ENCODE measurements at places on chromosomes 6 and 20.

DNA sequence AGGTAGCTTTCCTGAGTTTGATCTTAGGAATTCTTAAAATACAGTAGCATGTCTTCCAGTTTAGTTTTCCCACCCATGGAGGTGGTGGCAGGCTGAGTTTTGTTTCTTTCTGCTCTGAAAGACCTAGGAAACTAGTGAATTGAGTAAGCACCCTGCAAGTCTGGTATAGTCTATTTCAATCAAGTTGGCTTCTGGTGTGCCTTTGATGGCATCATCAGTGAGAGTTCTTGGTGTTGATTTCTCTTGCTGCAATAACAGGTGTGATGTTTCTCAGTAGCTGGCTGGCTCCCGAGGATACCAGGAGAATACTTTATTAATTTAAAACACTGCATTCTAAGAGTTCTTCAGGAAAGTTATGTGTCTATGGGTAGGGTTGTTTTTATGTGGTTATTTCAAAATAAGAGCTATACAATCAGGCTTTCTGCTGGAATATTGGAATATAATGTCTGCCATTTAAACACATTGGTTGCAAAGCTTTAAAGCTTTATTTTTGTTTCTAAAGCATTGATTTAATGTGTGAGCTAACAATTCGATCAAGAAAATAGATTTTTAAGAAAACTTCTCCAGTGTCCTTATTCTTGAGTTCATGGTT, 19.0 kb downstream of the VAPB start:
- no peak for DNase-seq

- DNase-seq, result no peak
Measured at GRCh38 chr6:119890470-119890869, 540.9 kb upstream of the MAN1A1 start.

DNA sequence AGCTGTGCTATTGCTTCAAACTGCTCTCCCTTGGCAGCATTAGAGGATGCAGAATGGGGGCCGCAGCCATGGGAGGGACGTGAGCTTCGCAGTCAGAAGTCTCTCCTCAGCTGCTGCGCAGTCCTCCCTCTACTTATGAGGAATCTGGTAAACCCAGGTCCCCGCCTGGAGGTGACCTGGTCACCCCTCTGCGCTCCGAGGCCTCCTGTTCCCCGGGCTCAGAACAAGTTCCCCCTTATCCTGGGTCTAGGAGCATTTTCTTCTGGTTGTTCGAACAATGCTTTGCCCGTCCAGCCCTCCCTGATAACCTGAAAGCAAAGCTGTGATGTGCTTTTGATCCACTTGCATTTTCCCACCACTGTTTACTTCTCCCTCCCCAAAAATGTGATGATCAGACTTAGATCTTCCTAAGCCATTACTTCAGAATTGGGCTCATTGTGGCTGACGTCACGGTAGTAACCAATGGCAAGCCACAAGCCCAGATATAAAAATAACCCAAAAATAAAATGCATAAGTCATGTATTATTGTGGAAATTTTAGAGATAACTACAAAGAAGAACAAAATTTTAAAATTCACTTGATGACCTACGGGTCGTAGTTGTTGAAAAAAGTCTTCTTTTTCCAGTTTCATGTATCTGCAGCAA, 80.7 kb downstream of the SERAC1 start:
- no peak for DNase-seq

- DNase-seq, result no peak
Measured at GRCh38 chr6:92989656-92990055, 429.7 kb downstream of the EPHA7 start.

DNA sequence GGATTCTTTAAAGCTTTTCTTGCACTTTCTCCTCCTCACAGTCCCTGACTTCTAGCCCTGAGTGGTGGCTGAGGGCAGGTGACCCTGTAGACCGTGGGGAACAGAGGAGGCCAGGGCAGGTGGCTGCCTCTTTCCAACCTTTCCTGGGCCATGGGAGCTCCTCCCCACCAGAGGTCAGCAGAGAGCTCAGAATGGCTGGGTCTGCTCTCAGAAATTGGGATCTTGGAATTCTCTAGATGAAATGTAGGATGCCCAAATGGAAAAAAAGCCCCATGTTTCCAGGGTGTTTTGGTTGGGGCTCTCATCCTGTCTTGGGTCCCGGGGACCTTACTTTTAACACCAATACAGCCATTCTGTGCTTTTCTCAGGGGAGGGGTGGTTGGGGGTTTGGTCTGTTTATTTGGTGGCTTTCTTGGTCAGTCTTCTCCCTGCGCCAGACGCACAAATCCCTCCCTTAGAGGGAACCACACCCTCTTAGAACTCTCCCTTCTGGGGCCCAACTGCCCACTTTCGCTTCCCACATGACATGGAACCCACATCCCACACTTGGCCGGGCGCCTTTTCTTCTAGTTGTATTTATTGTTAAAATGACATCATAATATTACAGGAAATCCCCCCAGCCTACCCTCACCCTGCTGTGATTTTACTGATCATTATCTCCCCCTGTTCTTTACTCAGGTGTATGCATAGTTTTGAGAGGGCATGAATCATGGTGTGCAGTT, 17.9 kb downstream of the GNAS start:
- no peak for DNase-seq

DNA sequence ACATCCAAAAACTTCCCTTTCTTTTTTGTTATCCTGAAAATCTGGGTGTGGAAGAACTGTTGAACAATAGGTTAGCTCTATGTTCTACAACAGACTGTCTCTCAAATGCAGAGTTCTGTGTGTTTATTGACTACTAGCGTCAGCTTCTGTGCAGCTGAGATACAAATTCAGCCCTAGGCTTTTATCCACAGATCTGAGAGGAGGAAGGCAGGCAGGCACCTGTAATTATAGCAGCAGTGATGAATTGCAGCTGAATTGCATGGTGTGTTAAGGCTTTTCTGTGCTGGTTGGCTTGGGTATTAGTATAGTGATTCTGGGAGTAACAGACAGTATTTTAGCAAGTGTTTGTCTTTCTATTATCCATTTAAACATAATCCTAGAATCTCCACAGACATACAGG, 24.4 kb downstream of the GRIK2 start:
- no peak for DNase-seq

GRCh38 chr20:59565768-59566461, 38.4 kb upstream of the PHACTR3 start:
- DNase-seq, result no peak

DNA sequence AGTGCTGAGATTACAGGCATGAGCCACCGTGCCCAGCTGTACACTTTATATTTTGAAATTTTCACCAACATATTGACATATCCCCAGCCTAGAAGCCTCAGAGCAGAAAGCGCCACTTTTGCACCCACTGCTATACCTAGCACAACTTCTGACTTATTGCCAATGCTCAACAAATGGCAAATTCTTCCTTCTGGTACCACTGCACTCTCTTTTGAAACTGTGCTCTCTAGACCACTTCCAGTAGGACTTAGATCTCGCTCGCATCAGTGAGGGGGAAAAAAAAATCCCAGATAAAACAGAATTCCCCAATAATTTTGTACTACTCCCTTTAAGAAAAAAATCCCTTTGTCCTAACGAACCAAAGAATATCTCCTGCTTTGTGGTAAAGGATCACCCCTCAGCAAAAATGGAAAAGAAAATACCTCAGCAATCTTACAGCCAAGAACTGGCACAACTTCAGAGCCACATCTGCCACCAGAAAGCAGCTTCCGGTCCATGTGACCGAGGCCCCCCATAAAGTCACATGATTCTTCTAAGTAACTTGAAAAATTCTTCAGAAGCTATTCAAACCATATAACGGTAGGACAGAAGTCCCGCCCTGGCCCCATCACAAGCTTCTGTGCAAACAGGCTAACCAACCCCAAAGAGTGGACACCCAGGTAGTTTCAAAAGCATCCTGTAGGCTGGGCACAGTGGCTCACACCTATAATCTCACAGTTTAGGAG, 18.5 kb upstream of the IL17F start:
- DNase-seq, result no peak

DNA sequence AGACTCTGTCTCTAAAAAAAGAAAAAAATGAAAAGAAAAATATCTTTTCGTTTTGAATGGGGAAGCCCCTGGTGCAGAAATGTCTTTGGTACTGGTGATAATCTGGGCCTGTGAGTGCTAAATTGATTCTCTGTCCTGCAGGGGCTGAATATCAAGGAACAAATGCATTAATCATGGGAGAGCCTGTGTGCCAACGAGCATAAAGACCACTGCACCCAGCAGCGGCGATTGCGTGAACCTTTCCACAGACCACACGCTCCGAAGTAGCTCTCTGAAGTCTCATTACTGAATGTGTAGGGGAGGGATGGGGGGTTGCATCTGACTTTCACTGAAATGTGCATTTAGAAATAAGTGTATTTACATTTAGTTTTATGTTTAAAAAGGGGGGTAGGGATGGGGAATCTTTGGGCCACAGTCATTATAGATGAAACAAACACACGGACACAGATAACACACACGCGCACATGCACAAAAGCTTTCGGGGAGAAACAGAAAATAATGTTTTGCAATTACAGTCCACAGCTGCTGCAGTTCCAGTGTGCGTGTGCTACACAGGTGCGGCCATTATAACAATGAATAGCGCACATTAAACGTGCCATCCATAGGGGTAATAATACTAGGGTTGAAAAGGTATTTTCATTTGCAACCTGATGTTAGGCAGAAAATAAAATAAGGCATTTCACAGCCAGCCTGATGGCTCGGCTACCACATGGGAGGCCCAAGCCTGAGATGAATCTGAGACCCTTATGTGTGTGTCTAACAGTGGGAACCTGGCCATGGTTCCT, 154.0 kb downstream of the MBOAT1 start:
- no peak for DNase-seq

DNA sequence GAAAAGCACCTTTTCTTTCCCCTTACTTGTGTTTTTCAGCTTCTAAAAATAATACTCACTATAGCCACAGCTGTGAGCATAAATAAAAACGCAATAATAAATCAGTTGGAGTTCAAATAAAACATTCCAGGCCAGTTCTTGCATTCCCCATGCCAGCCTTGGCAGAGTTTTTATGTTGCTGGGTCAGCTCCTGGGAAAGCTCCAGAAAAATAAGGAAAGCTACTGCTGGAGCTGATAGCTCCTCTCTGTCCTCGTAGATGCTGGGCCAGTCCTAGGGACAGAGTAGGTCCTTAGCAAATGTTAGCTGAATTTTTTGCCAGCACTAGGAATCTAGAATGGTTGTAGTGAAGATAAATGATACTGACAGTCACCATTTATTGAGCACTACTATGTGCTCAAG, 389.0 kb upstream of the SYNCRIP start:
- DNase-seq, result no peak

DNA sequence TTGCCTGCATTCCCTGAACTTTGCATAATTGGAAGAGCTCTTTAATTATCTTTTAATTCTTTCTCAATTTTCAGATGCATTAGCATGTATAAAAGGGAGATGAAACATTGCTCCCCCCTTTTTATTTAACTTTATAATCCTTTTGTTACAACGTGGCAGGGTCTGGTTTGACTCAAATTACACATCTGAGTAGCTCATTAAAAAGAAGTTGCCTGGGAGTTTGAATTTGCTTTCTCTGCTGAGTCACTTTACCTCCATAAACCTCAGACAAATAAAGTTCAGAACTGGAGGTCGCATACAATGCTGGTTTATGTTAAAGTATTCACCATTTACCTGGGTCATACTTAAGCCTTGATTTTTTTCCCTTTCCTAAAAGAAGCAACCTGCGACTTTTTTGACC, 495.2 kb downstream of the PREX1 start:
- no peak for DNase-seq

DNA sequence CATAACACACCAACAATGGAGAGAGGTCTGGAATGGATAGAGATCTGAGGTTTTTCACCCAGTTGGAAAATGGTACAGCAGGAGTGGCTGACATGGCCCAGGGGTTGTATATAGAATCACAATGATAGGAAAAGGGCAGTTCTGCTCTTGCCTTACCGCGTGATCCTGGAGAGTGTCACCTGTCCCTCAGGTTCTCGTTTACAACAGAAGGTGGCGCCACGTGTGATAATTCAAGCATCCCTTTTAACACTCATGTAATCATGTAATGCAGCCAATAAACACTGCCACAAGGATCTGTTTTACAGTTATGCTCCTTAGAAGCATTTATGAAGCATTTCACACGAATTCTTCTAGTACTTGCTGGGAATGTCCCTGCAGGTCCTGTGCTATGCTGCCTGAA, 12.9 kb upstream of the WFDC2 start:
- no peak for DNase-seq

DNA sequence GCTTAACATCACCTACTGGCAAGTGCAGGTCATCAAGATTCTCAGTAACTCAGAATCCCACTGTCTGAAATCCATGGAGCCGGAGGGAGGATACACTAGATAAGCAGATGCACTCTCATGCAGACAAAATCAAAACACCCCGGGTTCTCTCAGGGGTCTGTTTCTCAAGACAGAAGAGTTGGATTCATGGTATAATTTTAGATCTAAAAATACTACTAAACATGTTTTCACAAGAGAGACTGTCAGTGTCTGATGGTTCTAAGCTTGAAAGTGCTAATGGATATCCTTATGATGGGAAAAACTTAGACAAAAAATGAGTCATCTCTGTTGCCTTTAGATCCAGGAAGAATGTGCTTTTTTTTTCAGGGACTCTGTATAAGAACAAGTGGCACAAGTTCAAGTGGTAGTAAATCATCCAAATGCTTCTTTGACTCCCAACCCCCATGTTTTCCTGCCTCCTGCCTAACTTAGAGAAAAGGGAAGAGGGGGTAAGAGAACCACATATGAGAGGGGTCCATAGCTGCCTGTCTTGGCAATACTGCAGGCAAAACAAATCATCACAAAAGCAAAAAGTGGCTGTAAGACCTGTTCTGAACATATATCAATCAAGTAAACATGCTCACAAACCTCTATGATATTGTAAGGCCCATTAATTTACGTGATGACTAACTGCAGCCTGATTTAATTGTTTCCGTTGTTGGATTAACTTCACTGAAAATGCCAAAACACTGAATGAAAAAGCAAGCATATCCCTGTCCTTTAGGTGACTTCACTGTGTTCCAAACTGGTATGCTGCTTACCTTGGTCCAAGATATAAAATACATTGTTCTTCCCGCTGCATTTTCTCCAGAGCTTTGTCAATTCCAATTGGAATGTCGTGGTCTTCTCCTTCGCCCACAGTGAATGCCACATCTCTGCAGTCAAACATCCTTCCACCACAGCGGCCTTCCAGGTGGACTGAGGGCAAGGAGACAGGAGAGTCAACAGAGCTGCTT, 84.0 kb upstream of the TULP1 start:
- no peak for DNase-seq

GRCh38 chr20:15818651-15819071, 754.6 kb downstream of the KIF16B start:
- no peak for DNase-seq

DNA sequence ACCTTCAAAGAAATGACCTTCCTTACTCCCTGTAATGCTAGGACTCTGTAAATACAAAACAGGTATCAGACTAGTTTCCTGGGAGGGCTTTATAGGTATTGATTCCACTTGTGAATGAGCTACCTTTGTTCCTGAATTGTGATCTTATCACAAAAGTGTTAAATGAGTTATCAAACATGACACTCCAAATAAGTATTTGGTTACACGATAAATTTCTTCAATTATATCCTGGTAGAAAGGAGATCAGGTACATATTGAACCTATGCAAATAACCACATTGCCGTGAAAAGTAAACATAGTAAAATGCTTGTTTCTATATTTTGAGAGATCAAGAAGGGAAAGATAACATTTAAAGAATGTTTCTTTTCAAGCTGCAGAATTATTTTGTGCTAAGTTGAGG, 285.3 kb downstream of the HIVEP2 start:
- DNase-seq, result no peak

GRCh38 chr6:137849981-137850714, 16.9 kb upstream of the TNFAIP3 start:
- no peak for DNase-seq
